ENCODE measurements at places on chromosomes 6 and 20.

DNA sequence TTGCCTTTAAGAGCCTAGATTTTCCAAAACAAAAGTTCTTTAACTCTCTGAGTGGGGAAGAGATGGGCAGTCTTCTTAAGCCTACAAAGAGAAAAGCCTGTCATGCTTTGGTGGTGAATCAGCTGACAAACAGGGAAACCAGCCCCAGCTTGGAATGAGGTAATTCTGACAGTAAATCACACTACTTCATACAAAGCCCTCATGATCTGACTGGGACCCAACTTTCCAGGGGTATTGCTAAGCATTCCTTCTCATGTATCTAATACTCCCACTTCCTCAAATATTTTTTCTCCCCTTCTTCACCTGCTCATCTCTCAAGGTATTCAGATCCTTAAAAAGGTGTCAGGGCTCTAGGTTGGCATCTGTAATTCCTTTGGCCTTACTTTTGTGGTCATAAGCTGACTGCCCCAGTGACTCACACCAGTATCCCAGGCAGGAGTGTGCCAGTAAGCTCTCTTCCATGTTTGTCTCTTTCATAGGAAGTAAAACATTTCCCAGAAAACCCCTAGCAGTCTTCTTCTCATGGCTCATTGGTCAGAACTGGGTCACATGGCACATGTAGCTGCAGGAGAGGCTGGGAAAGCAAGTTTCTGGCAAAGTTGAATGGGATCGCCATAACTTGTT lies 15.0 kb upstream of the TBC1D22B start:
- DNase-seq = peak; percentile 76

- DNase-seq = peak; percentile 79
Observed at GRCh38 chr6:28489366-28490204, 26.0 kb downstream of the GPX6 start.

DNA sequence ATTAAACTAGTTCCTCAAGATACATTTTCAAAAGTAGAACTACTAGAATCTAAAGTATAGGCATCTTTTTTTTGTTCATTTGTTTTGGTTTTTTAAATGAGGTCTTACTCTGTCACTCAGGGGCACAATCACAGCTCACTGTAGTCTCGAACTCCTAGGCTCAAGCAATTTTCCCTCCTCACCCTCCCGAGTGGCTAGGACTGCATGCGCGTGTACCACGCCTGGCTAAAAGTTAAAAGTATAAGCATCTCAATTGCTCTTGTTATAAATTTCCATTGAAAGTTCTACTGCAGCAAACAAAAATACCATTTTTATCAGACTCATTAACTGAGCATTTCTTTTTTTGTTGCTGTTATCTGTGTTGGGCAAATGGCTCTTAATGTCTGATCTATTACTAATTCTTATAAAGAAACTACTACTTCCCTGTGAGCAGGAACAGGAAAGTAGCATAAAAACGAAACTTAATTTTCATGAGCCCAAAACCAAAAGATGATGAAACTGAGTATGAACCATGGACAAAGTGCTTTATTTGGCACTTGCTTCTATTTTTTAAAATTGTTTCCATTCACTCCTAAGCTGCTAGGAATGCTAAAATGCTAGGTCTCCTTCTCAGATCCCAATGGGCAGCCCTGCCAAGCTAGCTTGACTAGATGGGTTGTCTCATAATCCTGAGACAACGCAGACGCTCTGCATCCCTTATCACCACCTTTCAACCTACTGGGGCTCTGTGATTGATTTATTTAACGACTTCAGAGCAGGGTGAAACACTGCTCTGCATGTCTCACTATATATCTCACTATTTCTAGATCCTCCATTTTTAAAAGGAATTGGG lies 36.9 kb downstream of the TRPC4AP start:
- no peak for DNase-seq

GRCh38 chr20:53252002-53252401 lies 279.8 kb downstream of the TSHZ2 start:
- no peak for DNase-seq

GRCh38 chr6:116512111-116512559 lies 696 bp downstream of the CALHM5 start:
- DNase-seq = no peak

GRCh38 chr6:15854826-15855710 lies 192.2 kb upstream of the DTNBP1 start:
- DNase-seq = no peak

GRCh38 chr20:1331801-1332453 lies 3.0 kb upstream of the SDCBP2 start:
- no peak for DNase-seq
